ENCODE measurements at places on chromosomes 12 and 14.

- no peak for DNase-seq
Measured at GRCh38 chr14:61690982-61691381, 4.3 kb upstream of the HIF1A start.

DNA sequence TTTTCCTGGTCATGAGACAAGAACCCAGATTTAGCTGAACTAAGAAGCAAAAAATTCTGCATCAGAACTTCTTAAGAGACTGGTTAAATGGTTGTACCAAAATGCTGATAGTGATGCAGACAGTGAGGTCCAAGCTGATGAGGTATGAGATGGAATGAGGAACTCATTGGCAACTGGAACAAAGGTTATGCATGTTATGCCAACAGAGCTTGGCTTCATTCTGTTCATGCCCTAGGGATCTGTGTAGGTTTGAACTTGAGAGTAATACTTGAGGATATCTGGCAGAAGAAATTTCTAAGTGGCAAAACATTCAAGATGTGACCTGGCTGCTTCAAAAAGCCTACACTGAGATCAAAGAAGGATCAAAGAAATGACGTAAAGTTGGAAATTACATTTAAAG lies 398.0 kb downstream of the FSCB start:
- DNase-seq: no peak

- no peak for DNase-seq
Measured at GRCh38 chr12:65638324-65638723, 186.0 kb upstream of the HMGA2 start.

GRCh38 chr12:3712209-3712992 lies 40.5 kb downstream of the CRACR2A start:
- no peak for DNase-seq

GRCh38 chr14:75476274-75476995 lies 45.8 kb upstream of the BATF start:
- peak; percentile 34 for DNase-seq
